SJCRH30 (cell line): ENCODE measurements at places on chromosomes 11 and 22.

GRCh38 chr11:70481625-70482528 is 83.5 kb downstream of the CTTN start:
- H3K4me1 ChIP-seq: peaks cover 2% of the 10 kb centered on the region; the same call in 1 of the 2 replicates
- H3K27ac ChIP-seq: no peak overlapping the region

DNA sequence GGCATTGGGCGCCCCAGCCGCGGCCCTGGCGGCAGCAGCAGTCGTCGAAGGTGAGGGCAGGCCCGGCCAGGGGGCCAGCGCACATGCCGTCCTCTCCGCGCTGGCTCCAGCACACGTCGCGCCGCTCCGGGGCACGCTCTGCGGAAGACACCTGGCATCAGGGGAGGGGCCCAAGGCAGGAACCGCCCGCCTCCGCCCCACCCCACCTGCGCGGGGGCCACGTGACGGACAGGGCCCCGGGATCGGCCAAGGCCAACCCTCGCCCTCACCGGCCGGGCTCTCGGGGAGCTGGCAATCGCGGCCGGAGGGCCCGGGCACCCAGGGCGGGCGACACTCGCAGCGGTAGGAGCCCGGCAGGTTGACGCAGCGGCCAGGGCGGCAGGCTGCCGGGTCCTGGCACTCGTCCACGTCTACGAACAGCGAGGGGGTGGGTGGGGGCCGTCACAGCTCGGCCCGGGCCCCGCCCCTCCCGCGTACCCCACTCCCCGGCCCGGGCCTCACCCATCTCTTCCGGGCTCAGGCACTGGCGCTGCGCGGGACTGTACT is 14.9 kb downstream of the SCYL1 start:
- peaks cover 11% of the 10 kb centered on the region for H3K36me3 ChIP-seq
- peaks cover 14% of the 10 kb centered on the region for H3K4me1 ChIP-seq
- H3K4me3 ChIP-seq: no peak overlapping the region
- H3K27ac ChIP-seq: no peak overlapping the region

GRCh38 chr11:15636521-15637089 is 521.9 kb downstream of the INSC start:
- peaks cover 17% of the 10 kb centered on the region; the same call in 1 of the 2 replicates for H3K27me3 ChIP-seq
- no peaks in the 10 kb centered on the region for H3K4me1 ChIP-seq
- H3K4me3 ChIP-seq: no peak overlapping the region
- no peaks in the 10 kb centered on the region for H3K36me3 ChIP-seq
- H3K27ac ChIP-seq: no peak overlapping the region

- no peaks in the 10 kb centered on the region for H3K36me3 ChIP-seq
- H3K4me1 ChIP-seq: no peaks in the 10 kb centered on the region
- no peaks in the 10 kb centered on the region for H3K27me3 ChIP-seq
- peak; percentile 85 for DNase-seq
Observed at GRCh38 chr11:76783896-76784813, 999 bp downstream of the TSKU start.

DNA sequence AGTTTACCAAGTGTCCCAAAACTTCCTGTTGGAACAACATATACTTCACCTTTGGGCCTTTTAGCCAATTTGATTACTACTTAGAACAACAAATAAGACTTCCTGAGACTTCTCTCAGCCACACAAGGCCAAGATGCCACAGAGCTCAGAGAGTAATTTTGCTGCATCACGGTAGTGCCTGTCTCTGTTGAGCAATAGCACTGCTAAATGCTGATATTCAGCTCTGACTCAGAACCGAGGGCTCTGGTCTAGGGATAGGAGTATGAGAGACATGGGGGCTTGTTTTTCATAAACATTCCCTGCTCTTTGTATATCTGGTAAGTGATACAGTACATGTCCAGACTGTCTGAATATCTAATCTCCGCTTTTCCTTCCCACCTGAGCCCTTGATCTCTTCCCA is 260.4 kb upstream of the ARHGAP20 start:
- no peaks in the 10 kb centered on the region for H3K4me1 ChIP-seq
- H3K4me3 ChIP-seq: no peak overlapping the region
- H3K36me3 ChIP-seq: no peaks in the 10 kb centered on the region
- H3K27ac ChIP-seq: no peak overlapping the region
- DNase-seq: no peak
- no peaks in the 10 kb centered on the region for H3K27me3 ChIP-seq

DNA sequence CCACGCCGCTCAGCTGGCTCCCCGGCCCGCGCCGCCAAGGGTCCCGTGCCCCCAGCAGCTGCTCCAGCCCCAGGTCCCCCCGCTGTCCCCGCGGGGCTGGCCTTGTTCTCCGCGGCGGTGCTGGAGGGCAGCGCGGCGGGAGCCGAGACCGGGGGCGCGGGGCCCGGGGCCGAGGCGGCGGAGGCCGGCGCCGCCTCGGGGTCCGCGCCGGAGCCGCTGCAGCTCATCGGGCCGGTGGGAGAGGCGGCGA is 128 bp downstream of the TAF10 start:
- DNase-seq: no peak
- H3K27me3 ChIP-seq: no peaks in the 10 kb centered on the region
- H3K4me3 ChIP-seq: peak overlapping the region; percentile 66
- H3K36me3 ChIP-seq: peaks cover 27% of the 10 kb centered on the region
